ENCODE measurements at places on chromosomes 1 and 21. TPM values are rescaled to one million over a fixed set of nuclear protein-coding genes. Genes with fewer than 3 reads are reported as not detected.

- peak overlapping the region; percentile 84 for H3K27ac ChIP-seq
- DNase-seq, result no peak
- no peaks in the 10 kb centered on the region for H3K36me3 ChIP-seq
- peaks cover 33% of the 10 kb centered on the region for H3K4me1 ChIP-seq
- H3K27me3 ChIP-seq, result peaks cover 5% of the 10 kb centered on the region
Measured at GRCh38 chr21:31554511-31555022, 104.9 kb upstream of the SOD1 start.

ELAPOR1 gene
- total RNA-seq, result 14.6 TPM

GRCh38 chr1:36085686-36086526, 2.0 kb downstream of the TEKT2 start:
- H3K27me3 ChIP-seq, result no peaks in the 10 kb centered on the region
- no peak overlapping the region for H3K27ac ChIP-seq
- no peak for DNase-seq

GRCh38 chr1:83559129-83559840, 439.6 kb downstream of the TTLL7 start:
- no peaks in the 10 kb centered on the region for H3K36me3 ChIP-seq
- H3K27ac ChIP-seq, result no peak overlapping the region
- peaks cover 2% of the 10 kb centered on the region for H3K4me1 ChIP-seq
- DNase-seq, result no peak
- H3K27me3 ChIP-seq, result peaks cover 5% of the 10 kb centered on the region

DNA sequence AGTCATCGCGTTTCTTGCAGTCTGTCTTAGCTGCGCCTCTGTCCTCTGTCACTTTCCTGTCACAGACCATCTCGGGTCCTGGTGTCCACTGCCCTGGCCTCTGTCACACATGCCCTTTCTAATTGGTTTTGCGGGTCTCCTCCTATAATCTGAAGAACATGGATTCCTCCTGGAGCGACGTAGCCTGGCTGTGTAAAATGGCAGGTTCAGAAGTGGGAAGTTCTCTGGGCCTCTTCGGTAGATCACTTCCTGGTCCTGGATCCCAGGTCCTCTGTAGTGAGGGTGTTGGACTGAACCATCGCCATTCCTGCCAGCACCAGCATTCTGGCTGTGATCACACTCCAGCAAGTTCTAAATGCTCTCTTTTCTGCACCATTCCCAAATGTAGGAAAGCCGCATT, 857 bp downstream of the FAM3B start:
- H3K4me1 ChIP-seq, result peaks cover 17% of the 10 kb centered on the region
- H3K4me3 ChIP-seq, result peak overlapping the region; percentile 74
- H3K27me3 ChIP-seq, result peaks cover 39% of the 10 kb centered on the region
- H3K27ac ChIP-seq, result no peak overlapping the region
